NCI-H2227 treated with DMSO at 0.1 percent for 48 hours (cell line): ENCODE measurements at places on chromosomes 11 and 22.

GRCh38 chr11:10918698-10919097 lies 60.8 kb upstream of the ZBED5 start:
- no peak for DNase-seq

GRCh38 chr22:48039326-48039725 lies 1276.9 kb downstream of the TBC1D22A start:
- no peak for DNase-seq

DNA sequence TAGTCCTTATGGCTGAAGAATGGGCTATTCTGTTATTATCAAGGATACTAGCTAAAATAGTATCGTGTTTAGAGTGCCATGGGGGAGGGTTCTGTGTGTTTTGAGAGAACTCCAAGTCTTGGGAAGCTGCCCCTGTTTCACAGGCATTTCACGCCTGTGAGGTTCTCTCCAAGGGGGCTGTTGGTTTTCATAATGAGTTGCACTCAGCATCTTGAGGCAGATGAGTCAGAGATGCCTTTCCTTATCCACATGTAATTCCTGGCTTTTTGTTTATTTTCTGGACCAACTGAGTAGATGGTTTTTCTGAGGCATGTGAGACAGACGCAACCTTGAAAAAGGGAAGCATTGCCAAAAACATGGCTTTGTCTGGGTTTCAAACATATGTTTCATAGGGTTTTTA lies 203.7 kb downstream of the ARHGAP42 start:
- no peak for DNase-seq

GRCh38 chr11:107898270-107898669 lies 30.0 kb upstream of the RAB39A start:
- DNase-seq, result no peak

- no peak for DNase-seq
These were observed 19.5 kb upstream of the TPH1 start for GRCh38 chr11:18065572-18065971.

GRCh38 chr22:29988719-29989118 lies 91.5 kb upstream of the HORMAD2 start:
- DNase-seq, result no peak

DNA sequence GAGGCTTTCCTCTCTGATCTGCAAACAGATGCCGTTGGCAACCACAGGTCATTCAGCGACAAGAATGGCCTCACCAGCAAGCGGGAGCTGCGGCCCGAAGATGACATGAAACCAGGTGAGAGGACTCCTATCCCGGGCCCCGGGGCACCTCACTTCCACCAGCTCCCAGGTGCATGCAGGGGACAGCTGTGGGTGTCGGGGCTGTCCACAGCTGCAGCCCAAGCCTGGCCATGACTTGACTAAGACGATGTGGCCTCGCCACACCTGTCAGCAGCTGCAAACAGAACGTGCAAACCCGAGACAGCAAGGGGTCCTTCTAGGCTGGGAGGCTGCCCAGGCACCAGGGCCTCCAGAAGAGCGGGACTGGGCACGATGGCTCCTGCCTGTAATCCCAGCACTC lies 3.6 kb downstream of the GAL start:
- DNase-seq, result no peak

GRCh38 chr22:27111796-27112672 lies 454.6 kb downstream of the MIAT start:
- no peak for DNase-seq

- DNase-seq, result no peak
These were observed 40.8 kb upstream of the GALNT18 start for GRCh38 chr11:11662578-11662977.

DNA sequence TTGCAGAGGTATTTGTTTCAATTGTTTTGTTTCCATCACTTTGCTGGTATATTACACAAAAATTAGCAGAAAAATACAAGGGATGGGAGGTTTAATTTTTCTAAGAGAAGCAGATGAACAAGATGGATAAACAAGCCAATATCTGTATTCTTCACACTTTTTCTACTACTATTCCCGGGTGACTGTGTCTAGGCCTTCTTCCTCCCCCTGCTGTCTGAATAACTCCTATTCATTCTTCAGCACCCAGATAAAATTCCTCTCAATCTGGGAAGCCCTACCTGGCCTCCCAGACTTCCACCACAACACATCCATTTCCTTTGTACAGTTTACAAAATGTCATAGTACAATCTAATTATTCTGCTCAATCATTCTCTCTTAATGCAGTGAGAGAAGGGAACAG lies 666.6 kb upstream of the TENM4 start:
- no peak for DNase-seq

DNA sequence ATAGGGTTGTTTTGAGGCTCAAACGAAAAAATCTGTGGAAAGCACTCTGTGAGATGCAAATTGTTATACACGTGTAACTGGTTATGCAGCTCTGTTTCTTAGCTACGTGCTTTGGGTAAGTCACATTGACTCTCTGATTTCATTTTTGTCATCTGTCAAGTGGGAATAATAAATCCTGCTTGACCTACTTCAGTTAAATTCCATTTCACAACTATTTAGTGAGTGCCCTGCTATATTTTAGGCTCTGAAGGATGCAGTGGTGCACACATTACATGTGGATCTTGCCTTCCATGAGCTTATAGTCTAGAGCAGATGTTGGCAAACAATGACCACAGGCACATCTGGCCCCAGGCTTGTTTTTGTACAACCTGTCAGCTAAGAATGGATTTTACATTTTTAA lies 133.6 kb upstream of the PLET1 start:
- no peak for DNase-seq
